ENCODE measurements at places on chromosomes 3 and 15.

GRCh38 chr3:115912372-115912771 is 289.1 kb downstream of the GAP43 start:
- DNase-seq, result no peak

GRCh38 chr3:177777699-177778098 is 580.4 kb upstream of the TBL1XR1 start:
- DNase-seq, result no peak

DNA sequence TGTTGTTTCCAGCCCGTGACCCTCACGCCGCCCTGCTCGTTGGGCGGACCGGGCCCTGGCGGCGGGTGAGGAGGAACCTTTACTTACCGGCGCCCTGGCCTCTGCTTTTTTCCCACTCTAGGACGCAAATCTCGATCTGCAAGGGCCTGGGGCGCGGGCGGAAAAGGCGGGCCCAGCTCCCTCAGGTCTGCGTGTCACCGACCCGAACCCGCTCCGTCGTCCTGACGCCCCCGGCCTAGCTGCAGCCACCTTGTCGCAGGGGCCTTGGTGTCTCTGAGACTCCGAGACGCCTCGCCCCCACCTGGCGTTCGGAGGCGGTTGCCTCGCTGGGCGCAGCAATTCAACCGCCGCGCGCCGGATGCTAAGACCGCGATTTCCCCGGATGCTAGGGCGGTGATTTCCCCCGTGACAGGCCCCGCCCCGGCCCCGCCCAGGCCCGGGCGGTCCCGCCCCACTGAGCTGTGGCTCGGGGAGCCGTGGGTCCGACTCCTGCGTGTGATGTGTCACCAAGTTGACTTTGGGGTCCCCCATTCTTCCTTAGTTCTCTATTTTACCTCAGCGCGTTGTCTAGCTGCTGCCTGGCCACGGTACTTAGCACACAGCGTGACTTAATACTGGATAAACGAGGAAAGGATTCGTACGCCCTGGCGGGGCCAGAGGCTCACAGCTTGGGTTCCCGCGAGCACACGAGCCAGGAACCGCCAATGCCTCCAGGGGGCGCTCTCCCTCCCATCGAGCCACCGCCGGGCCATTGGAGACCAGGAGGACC is at the start of gene RPL39L:
TSS of gene RPL39L (minus strand) at position 371 of the 769 bp plus-strand sequence. CDS start 18,196 bp downstream, outside the sequence.
- DNase-seq, result peak; percentile 87

GRCh38 chr3:87272718-87273341 is 3.6 kb downstream of the POU1F1 start:
- DNase-seq, result no peak

GRCh38 chr15:63013052-63013808 is 29.3 kb upstream of the TPM1 start:
- no peak for DNase-seq

DNA sequence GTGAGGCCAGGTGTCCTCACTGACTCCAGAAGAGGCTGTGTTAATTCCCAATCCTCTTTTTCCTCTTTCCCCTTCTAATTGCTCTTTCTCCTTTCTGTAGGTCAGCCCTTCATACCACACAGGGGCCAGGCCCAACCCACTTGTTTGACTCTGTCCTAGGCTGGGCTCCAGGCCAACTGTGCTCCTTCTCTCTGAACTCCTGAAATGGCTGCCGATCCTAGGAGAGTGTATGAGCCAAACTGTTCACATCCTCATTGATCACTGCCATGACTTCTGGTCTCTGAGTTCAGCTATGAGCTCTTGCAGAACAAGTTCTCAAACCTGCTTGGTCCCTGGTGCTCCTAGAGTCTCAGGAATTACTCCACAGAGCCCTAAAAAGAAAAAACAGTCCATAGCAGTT is 145.1 kb downstream of the VGLL4 start:
- no peak for DNase-seq

DNA sequence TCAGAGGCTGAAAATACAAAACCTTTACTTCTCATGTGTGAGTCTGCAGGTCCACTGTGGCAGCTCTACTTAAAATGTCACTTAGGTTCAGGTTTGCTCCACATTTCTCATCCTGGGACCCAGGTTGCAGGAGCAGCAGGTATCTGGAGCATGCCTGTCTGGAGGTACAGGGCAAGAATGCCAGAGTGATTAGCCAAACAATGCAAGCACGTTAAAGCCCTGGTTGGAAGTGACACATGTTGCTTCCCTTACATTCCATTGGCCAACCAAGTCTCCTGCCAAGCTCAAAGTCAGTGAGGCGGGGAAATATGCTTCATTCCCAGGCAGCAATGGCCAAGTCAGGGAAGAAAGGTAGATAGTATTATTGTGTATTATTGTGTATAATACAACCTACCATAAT is 76.8 kb upstream of the ARL6 start:
- DNase-seq, result no peak

All from stimulated activated CD8-positive, alpha-beta memory T cell treated with anti-CD3 and anti-CD28 coated beads, Interleukin-15, amount 100 ng/mL, for 1 hour (primary cell).